ENCODE measurements at places on chromosomes 1 and 21.

- DNase-seq = no peak
Measured at GRCh38 chr1:54358503-54359168, 47.6 kb downstream of the SSBP3 start.

GRCh38 chr1:11767922-11768704 is 6.1 kb downstream of the C1orf167 start:
- DNase-seq = peak; percentile 30

GRCh38 chr1:62057641-62058290 is 136.9 kb upstream of the L1TD1 start:
- no peak for DNase-seq

DNA sequence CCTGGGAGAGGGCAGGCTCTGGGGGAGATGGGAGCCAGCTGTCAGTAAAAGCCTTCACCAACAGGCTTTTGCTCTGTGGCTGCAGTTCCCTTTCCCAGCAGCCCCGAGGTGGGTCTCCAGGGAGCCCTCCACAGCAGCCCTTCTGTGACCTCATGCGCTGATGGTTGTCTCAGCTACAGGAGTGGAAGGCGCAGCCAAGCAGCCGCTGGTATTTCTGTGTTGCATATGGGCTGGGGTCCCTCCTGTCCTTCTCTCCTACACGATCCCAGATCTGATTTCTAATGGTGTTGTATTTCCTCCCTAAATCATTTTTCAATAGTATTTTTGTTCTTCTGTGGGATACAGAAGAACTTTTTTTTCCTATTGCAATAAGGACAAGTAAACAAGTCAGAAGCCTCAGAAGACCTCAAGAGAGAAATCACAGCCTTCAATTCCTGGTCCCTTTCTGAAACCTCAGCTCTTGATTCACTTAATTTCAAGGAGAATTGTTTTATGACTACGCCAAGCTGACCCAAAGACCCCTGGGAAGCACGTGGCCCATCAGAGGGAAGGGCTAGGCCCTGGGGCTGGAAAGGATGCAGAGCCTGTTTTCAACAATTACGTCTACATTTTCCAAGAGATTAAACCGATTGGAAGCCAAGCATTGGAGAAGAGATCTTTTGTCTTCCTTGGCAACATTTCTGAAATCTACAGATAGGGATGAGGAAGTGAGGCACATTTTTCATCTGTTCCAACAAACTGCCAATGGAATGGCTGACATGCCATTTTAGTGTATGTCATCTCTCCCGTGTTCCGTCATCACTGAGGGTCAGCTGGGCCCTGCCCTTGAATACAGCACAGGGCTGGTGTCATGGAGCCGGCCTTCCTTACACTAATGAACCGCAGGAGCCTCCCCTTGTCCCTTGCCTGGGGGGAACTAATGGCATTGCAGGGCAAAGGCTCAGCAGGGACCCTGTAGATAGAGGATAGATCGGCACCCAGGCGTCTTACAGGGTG is 42.0 kb upstream of the SCCPDH start:
- no peak for DNase-seq

GRCh38 chr1:194629011-194629410 is 1442.6 kb upstream of the B3GALT2 start:
- no peak for DNase-seq

Data from fibroblast of villous mesenchyme (primary cell).